Activated CD8-positive, alpha-beta memory T cell treated with anti-CD3 and anti-CD28 coated beads for 1 hour (primary cell): ENCODE measurements at places on chromosomes 5 and 9.

- DNase-seq, result no peak
Observed at GRCh38 chr5:348726-349125, 27.2 kb downstream of the AHRR start.

DNA sequence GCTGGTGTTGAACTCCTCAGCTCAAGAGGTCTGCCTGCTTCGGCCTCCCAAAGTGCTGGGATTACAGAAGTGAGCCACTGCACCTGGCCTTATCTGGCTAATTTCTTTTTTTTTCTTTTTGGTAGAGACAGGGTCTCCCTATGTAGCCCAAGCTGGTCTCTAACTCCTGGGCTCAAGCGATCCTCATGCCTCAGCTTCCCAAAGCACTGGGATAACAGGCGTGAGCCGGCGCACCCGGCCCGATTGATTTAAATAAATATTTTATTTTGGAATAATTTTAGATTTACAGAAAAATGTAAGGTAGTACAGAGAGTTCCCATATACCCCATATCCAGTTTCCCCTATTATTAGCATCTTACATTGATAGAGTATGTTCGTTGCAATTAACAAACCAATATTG is 155.0 kb upstream of the MVB12B start:
- no peak for DNase-seq

GRCh38 chr9:32385152-32385884 is 875 bp downstream of the ACO1 start:
- DNase-seq, result no peak

GRCh38 chr5:122863240-122863639 is 17.8 kb downstream of the SNX24 start:
- no peak for DNase-seq

DNA sequence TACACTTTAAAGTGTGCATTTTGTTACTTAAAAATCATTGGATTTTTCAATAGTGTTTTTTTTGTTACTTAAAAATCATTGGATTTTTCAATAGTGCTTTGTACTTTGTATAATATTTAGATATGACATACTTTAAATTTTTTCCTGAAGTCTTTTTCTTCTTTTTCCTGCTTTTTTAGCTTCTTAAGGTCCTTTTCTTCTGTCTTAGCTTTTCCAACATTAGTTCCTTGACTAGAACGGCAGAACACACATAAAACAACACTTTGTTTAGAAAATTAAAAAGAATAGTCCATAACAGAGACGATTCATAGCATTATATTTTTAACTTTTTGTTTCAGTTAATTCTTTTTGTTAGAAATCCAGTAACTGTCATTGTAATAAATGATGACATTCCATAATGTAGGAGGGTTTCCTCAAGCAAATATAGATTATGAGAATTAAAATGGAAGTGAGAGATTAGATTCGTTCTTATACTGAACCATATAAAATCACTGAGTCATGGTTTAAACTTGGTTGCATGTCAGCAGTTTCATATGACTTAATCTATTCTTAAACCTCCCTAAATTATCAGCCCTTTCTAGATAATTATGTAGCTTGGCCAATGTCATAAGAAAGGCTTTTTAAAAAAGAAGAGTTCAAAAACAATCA is 45.3 kb upstream of the RICTOR start:
- DNase-seq, result no peak

- no peak for DNase-seq
Observed at GRCh38 chr5:98065261-98065909, 708.1 kb upstream of the RGMB start.

DNA sequence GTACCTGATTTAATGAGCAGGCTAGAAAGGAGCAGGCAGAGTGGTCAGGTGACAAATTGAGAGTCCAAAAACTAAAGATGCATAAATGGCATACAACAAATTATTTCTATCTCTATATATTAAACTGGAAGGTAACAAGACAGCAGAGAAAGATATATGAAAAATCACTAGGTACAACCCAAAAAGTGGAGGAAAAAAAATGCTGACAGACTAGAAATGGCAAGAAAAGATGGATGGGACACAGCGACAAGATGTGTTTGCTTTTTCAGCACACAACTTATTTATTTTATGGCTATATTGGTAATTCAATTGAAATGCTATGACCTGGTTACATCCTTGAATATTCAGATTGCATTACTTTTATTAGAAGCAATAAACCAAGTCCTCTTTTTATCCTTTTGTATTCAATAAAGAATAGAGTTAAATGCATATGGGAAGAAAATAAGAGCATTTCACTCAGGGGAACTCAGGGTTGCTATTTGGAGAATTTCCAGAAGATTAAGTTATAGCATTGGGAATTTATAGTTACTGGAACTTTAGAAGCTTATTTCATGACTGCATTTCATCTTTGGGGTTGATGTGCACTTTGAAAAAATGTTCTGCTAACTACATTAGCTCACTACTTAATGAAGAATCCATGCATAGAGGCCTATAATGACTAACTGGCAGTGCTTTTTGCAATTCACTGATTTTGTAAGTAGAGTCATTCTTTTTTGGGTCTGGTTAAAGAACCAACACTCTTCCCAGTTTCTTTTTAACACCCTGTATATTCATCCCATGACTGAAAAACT is 566.6 kb upstream of the TUSC1 start:
- DNase-seq, result no peak

GRCh38 chr5:59763541-59763940 is 130.0 kb downstream of the PDE4D start:
- no peak for DNase-seq

DNA sequence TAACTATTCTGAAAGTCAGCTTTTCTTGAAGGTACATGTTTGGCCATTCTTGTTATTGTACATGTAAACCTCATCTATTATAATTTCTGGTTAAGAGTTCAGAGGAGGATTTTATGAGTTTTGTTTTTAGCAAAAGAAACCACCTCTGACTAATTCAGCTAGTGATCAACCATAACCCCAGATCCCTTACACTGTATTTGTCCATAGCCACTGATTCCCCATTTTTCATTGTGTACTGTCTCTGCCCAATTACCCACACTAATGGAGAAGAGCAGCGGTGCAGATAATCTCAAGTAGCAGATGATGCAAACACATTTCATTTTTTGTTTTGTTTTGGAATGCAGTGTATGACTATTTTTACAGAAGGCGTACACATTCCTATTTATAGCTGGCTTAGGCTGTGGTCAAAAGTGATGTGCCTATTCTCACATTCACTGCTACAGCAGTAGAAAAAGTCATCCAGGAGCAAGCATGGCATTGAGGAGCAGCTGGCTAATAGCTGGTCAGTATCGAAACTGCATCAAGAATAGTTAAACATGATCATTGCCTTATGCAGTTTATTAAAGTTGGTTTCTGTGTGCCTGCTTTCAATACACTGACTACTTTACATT is 988.3 kb downstream of the DTWD2 start:
- DNase-seq, result no peak

GRCh38 chr9:71762900-71763653 is 5.2 kb downstream of the CEMIP2 start:
- DNase-seq, result no peak

DNA sequence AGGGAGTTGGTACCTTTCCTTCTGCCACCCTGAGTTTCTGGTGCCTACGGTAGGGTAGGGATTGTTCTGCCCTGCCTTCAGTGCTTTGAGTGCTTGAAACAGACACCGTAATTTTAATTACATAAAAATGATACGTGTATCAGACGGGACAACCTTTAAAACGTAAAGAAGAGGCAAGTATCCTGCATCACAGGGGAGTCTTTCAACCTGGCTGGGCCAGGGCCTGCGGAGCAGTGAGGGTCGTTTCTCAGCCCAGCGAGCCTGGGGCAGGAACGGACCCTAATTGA is 483 bp upstream of the DAB2IP start:
- DNase-seq, result no peak

- no peak for DNase-seq
Observed at GRCh38 chr5:13536933-13537332, 407.6 kb downstream of the DNAH5 start.

DNA sequence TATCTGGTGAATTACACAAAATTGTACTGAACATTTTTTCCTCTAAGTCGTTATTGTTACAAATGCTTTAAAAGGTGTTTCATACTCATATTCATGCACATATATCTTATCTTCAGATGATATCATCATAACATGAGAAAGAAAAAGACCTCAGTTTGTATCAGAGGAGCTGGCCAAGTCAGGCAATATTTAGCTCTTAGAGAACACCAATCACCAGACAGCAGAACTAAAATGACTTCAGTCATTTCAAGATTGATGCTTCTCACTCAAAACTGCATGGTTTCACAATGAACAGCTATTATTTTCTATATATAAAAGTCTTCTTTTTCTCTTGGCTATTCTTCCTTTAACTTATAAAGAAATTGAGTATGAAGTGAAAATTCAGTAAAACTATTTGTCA is 44.6 kb downstream of the TSSK1B start:
- no peak for DNase-seq

DNA sequence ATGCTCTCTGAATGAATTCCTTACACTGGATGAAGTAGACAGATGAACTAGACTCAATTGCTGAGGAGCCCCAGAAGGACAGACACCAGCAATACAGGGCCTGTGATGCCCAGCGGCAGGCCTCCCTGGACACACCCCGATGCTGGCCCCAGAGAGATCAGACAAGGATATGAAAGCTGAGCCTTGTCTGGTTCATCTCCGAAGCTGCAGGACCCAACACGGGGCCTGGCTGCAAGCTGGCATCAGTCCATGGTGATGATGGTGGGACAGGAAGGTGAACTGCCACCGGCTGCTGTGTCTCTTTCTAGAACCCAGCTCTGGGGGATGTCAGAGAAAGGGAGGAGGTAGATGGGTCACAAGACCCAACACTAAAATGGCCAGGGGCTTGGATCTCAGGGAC is 104.0 kb upstream of the LMX1B start:
- DNase-seq, result no peak

- DNase-seq, result no peak
Observed at GRCh38 chr9:69657269-69657668, 14.9 kb downstream of the APBA1 start.

DNA sequence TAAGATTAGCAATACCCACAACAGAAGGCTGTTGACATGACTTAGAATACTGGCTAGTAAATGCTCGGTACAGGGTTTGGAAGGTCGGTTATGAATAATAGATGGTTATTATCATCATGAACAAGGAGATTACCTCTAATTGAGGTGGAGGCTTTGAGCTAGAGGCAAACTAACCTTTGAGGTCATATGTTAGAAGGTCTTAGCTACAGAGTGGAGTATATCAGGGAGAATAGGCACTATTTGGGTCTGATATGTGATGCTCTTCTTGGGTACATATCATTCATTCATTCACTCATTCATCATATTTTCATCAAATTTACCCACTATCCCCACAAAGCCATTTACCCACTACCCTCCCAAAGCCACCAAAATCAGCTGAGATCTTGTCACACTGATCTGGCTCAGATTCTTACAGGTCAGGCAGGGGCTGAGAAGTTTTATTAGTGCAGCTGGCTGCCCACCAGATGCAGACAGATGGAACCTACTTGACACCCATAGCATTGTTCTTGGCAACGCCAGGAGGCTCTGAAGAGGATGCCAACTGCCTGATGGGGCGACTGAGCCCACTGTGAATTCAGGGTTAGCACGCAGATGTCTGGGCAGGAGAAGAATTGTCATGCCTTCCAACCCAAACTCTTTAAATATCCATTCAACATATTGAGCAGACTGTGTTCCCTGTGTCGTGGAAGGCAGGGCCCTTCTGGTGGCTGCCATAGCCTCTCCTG is 90.2 kb upstream of the SH3PXD2B start:
- DNase-seq, result no peak

GRCh38 chr5:132182359-132183040 is 45.2 kb downstream of the P4HA2 start:
- no peak for DNase-seq

GRCh38 chr5:30561771-30562170 is 631.7 kb upstream of the CDH6 start:
- DNase-seq, result no peak

DNA sequence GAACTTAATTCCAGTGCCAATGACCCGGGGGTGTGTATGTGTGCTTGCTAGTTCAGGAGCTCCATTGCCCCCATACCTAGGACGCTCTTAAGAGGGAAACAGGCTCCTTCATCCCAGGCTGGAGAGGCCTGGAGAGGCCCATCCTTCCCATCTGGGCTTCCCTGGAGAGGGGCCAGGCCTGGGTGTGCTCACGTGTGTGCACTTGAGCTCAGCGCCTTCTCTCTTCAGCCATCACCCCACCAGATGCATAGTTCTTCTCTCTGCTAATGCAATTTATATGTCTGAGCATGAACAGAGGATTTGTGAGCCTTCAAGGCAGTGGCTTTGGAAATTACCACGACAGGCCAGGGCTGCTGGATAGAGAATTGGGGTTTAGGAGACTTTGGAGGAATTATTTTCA is 48.6 kb upstream of the SHB start:
- no peak for DNase-seq

DNA sequence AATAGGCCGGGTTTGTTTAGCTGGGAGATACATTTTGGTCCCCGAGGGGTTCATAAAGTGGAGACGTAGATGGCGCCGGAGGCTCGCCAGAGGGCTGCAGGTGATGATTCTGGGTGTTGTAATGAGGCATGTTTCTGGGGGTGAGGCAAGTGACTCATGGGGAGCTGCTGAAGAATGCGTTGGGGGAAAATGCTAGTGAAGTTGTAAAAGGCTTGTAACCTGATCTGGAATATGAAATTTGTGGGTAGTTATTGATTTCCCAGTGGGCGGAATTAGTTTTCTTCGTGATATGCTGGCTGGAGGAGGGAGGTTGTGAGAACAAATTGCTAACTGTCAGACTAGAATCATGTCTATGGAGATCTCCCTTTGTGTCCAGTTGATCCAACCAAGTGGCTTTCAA is 158.3 kb downstream of the DOCK2 start:
- no peak for DNase-seq

DNA sequence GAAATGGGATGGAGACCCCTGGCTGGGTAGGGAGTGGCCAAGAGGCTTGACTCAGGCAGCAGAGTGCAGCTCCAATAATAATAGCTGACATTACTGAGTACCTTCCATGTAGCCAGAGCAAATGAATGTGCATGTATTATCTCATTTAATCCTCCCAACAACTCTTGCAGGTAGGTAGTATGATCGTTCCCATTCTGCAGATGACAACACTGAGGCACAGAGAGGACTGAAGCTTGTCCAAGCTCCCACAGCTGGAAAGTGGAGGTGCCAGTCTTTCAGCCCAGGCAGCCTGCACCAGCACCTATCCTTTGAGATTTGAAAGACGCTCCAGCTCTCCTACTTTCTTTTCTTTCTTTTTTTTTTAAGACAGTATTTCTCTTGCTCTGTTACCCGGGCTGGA is 87.6 kb downstream of the PCDH1 start:
- no peak for DNase-seq

DNA sequence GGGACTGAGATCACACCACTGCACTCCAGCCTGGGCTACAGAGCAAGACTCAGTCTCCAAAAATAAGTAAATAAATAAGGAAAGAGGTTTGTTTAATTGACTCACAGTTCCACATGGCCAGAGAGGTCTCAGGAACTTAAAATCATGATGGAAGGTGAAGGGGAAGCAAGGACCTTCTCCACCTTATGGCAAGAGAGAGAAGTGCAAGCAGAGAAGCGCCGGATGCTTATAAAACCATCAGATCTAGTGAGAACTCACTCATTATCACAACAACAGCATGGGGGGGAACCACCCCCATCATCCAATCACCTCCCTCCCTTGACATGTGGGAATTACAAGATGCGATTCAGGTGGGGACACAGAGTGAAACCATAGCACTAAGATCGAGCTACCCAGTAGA is 22.8 kb upstream of the RGMB start:
- no peak for DNase-seq
